A673 (cell line): ENCODE measurements at places on chromosomes 2 and 18.

- DNase-seq: no peak
Measured at GRCh38 chr18:36582988-36583745, 245.6 kb downstream of the TPGS2 start.

DNA sequence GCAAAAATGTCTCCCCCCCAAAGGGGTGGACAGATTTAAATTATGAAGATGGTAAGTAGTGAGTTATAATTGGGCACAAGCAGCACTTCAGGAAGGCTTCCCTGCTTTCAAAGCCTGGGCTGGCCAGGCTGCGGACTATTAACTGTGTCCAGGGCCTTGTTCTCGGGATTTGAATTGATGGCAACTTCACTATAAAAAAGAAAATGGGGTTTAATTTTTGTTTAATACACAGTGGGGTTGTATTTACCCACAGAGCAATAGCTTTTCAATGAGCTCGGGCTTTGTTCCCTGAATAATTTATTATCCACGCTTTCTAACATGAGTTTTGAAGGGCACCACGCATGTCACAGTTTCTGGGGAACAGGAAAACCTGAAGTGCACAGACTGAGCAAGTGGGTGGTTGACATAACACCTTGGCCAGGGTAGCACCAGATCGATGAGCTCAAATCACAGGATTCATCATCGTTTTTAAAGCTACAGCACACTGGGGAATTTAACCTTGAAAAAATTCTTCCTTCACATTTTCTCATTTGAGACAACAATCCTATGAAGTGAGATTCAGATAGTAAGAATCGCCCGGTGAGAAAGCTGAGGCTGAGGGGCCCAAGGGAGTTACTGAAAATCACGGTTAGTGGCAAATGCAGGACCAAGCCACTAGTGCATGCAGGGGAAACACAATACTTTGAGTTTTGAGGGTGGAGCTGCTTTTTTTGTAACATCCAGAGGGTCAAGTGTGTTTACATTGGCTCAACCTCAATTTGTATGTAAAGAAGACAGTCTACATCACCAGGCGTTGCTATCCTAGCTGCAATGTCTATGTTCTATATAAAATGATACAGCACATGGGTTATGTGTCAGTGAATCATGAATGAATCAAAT, 28.9 kb upstream of the LMAN1 start:
- DNase-seq: no peak

DNA sequence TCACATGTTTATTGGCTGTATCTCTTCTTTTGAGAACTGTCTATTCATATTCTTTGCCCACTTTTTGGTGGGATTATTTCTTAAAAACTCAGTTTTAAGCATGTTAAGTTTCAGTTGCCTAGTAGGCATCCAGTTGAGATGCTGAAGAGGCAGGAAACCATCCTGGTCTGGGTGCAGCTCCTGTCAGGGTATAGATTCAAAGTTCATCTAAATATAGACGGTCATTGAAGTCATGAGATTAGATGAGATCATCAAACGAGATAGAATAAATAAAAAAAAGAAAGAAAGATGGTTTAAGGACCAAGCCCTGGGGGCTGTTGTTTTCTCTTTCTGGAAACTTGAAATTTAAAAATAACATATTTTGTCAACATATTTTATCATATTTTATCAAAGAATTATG, 9.2 kb upstream of the DNAH7 start:
- no peak for DNase-seq

- DNase-seq: no peak
Measured at GRCh38 chr2:144990661-144991060, 470.7 kb upstream of the ZEB2 start.

DNA sequence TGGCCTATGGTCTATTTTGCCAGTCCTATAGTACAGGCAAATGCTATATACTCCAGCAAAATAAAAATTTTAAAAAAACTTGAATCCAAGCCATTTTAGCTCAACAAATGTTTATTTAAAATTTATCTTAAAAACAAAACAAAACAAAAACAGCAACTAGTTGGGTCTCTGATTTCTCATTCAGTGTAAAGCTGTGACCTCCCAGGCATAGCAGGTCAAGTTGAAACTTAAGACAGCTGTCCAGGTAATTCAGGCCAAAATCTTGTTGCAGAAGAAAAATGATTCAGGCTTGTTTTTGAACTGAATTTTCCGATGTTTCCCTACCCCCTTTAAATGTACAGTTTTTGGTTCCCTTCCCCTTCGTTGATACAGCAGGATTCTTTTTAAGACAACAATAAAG, 58.5 kb downstream of the CABLES1 start:
- no peak for DNase-seq

DNA sequence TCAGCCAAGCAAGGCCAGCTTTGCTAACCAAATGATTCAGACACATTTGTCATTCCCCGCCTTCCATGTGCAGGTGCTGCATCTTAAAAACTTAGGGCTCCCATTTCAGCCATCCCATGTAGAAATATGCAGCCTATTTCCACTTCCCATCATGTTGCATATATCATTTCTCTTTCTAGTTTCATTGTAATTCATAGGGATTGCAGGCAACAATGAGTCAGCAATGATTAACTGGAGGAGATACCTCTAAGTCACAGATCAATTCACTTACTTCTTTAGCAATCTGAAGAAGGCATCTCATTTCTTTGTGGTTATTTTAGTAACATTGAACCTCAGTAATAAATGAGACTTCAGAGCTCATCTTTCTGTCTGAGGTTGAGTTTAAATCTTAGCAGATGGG, 276.1 kb upstream of the PKDCC start:
- no peak for DNase-seq
